ENCODE measurements at places on chromosomes 16 and 17. TPM values are rescaled to one million over a fixed set of nuclear protein-coding genes. Genes with fewer than 3 reads are reported as not detected.

CCDC40 gene
- polyA plus RNA-seq, result 0.21 TPM

KRT33B gene
- polyA plus RNA-seq, result not detected

SEC14L5 gene
- polyA plus RNA-seq, result 0.03 TPM

TBKBP1 gene
- polyA plus RNA-seq, result 6.8 TPM
